ENCODE measurements at places on chromosomes 2 and 18.
A peak's percentile ranks its signal among the peaks of the same experiment; 100 is the strongest.

DNA sequence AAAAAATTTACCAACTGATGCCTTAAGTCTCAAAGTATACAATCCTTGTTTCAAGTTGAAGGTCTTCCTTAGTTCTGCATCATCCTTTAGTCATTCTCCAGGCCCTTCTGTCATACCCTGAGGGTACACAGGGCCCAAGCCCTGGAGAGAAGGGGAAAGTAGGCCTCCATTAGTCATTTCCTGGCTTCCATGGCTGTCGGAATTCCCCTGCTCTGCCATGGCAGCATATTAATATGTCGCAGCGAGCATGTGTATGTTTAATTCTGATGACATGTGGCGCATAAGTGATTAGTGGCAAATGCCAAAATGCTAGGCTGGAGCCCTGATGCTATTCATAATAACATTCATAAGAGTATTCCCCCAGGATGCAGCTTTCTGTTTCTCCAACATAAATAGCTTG lies 22.1 kb downstream of the GPR39 start:
- no peak for DNase-seq

DNA sequence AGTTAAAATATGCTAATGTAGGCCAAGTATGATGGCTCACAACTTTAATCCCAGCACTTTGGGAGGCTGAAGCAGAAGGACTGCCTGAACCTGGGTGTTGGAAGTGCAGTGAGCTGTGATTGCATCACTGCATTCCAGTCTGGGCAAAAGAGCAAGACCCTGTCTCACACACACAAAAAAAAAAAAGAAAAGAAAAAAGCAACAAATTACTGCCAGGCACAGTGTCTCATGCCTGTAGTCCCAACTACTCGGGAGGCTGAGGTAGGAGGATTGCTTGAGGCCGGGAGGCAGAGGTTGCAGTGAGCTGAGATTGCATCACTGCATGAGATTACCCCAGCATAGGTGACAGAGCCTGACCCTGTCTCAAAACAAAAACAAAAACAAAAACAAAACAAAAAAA lies 110.6 kb downstream of the PRELID3A start:
- DNase-seq = no peak

- no peak for DNase-seq
These were observed 80.4 kb downstream of the CELF4 start for GRCh38 chr18:37484983-37485834.

DNA sequence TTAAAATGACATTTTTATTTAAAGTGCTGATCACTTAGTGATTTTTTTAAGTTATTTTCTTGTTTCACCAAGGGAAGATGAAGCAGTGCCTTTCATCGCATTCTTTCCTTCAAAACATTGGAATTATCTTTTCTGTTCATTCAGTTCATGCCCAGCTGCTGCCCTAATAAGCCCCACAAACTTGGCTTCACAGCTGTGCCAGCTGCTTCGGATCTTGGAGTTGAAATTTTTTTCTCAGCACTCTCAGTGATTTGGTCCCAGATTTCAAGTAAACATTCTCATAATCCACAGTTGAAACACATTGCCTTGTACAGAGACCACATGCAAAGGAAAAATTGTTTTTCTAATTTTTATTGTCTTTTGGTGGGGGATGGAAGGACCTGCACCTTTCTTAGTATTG lies 353.3 kb upstream of the LRP1B start:
- DNase-seq = no peak

DNA sequence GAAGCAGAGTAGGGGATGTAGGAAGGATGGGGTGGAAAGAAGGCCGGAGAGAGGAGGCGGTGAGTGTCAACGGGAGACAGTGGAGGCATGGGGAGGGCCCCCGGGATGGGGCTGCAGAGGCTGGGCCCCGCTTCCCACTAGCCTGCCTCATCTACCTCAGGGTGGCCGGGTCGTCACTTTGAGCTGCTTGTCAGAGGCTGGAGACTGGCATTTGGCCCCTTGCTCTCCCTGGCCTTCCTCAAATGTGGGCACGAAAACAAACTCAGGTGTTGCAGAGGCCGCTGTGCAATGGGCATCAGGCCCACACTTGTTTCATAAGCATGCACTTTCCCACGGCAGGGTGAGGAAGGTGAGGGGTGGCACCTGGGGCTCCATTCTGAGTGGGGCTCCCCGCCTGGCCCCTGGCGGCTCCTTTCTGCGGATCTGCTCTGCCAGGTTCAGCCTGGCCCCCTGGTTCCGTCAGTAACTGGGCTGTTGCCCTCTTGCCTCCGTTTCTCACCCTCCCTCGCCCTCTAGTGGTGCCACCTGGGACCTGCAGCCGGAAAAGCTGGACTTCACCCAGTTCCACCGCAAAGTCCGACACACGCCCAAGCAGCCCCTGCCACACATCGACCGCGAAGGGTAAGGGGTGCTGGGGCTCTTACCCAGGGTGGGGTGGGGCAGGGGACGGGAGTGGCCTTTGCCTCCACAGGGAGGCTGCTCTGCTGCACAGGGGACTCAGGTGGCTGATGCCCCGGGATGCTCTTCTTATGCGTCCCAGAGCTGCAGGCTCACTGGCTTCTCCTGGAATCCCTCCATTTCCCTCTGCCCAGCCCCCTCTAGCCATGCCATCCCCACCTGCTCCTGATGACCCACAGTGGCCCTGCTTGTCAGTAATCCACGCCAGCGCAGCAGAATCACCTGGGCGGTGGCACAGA lies 125.4 kb downstream of the CTIF start:
- DNase-seq = no peak

DNA sequence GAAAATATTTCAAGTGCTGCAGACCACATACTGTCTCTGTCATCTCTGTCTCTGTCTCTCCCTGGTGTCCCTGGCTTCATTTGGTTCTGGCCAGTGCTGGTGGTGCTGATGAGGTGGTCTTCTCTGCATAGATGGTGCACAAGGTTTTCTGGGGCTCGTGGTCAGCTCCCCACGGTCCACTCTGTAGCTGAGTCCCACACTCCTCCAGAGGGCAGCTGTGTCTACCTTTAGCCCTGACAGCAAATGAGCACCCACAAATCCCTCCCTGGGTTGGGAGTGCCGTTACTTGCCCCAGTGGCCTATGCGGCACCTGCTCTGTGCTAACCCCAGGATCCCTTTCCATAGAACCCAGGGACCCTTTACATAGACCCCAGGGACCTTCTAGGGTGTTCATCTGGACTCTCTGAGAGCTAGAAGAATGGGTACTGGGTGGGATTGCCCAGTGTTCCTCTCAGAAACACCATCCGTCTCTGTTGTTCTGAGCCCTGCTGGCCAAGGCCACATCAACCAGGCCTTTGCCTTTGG lies 129.3 kb downstream of the CAPN13 start:
- no peak for DNase-seq

DNA sequence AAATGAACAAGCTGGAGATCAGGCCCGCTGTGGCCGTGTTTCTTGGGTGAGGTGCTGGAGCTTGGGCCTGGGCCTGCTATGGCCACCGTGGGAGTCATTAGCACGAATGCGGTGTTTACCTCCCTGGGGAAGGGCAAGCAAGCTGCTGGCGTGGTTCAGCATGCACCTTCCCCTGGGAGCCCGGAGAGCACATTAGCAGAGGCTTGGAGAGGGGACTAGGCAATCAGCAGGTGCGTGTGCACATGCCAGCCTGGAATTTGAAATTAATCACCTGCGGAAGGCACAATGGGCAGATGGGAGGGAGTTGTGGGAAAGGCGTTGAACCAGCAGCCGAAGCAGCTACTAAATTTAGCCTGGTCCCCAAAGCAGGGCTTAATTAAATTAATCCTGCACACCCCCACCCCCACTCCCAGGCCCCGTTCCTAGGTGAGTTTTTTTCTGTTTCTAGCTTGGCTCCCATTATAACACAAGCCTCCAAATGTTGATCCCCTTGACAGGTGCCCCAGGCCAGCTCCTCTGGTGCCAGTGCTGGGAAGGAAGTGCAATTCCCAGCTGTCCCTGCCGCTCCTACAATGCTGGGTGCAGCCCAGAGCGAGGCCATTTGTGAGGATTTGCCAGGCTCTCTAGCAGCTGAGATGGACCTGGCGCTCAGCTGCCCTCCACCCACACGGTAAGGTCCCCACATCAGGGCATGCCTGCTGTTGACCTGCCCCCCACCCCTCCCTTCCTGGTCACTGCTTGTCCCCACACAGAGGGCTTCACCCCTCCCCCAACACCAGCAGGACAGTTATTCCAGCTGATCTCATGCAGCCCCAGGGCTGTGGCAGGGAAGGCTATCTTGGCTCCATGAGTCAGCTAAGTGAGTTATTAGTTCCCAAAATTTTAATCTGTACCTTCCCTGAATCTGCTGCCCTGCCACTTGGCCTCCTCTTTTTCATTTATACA lies 115.0 kb downstream of the ZBTB7C start:
- DNase-seq = no peak

- DNase-seq = no peak
These were observed 2.8 kb downstream of the NTSR2 start for GRCh38 chr2:11667194-11667593.

- no peak for DNase-seq
These were observed 175.8 kb upstream of the HNRNPA3 start for GRCh38 chr2:177036747-177037146.

DNA sequence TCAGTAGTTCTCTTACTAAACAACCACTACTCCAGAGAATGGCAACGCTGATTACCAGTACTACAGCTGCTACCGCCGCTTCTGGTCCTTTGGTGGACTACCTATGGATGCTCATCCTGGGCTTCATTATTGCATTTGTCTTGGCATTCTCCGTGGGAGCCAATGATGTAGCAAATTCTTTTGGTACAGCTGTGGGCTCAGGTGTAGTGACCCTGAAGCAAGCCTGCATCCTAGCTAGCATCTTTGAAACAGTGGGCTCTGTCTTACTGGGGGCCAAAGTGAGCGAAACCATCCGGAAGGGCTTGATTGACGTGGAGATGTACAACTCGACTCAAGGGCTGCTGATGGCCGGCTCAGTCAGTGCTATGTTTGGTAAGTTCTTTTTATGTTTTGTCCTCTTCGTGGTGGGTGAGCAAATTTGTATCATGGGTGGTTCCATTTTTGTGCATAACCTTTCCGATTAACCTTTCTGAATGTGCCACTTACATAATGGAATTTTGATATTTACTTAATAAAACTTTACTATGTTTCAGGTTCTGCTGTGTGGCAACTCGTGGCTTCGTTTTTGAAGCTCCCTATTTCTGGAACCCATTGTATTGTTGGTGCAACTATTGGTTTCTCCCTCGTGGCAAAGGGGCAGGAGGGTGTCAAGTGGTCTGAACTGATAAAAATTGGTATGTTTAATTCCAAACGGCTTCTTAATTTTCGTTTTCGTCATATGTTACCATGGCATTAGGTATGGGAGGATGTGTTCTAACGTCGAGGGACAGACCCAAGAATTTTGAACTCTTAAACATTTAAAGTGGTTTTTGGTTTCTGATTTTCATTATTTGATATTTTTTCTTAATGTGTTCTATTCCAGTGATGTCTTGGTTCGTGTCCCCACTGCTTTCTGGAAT lies 1.3 kb downstream of the SLC20A1 start:
- no peak for DNase-seq

- DNase-seq = no peak
These were observed 473.3 kb upstream of the HS6ST1 start for GRCh38 chr2:128791985-128792320.

DNA sequence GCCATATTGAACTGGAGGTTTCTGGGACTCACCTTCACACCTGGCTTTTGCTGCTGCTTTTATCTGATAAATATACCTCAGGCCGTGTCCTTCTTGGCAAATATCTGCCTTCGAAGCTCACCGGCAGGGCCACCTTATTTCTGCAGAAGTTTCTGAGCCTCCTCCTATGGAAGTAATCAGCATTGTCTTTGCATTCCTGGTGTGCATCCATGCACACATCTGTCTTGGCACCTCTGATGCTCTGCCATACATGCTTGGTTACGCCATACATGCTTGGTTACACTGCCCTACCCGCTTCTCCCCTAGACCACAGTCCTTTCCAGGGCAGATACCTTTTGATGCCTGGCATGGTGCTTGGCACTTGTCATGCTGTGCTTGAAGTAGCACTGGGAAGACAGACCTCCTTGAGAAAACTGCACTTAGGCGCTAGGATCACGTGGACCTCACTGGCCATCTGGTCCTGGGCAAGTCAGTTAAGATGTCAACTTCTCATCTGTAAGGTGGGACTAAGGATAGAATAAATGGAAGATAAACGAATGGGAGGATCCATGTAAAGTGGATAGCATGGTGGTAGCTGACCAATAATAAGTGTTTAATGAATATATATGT lies 66.8 kb downstream of the ZNF236 start:
- no peak for DNase-seq

GRCh38 chr2:58155160-58155778 lies 85.9 kb downstream of the FANCL start:
- no peak for DNase-seq

DNA sequence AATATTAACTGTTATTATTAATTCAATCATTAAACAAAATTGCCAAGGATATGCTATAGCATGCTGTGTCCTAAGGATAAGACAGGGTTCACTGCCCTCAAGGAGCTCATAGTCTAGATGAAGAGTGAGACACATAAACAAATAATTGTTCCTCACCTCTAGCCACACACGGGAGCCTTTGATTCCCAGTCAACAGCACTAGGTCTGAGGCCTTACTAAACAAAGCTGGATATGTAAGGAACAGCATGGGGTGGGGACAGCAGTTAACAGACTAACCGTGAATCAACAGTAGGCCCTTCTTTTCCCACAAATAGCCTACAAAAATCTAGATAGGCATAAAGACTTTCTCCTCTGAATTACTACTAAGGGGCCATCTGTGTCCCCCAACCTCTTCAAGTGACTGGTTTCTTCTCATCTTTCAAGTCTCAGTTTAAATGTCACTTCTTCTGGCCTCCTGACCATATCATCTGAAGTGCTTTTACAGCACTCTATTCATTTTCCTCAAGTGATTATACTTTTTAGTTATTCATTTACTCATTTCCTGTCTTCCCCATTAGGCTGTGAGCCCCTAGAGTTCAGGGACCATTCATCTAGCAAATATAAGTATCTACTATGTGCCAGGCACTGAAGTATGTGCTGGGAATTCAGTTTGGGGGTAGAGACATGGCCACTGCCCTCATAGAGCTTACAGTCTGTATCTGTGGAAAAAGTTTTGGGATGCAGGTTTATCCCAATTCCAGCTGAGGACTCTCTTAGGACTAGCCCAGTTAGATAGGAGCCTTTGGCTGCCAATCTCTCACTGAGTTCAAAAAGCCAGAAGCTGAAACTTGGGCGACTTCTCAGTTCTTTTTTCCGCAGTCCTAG lies 29.9 kb upstream of the IHH start:
- no peak for DNase-seq

- DNase-seq = no peak
These were observed 63.2 kb downstream of the ADI1 start for GRCh38 chr2:3456125-3456524.

- DNase-seq = no peak
These were observed 243.9 kb downstream of the PRKCE start for GRCh38 chr2:45895241-45895861.

DNA sequence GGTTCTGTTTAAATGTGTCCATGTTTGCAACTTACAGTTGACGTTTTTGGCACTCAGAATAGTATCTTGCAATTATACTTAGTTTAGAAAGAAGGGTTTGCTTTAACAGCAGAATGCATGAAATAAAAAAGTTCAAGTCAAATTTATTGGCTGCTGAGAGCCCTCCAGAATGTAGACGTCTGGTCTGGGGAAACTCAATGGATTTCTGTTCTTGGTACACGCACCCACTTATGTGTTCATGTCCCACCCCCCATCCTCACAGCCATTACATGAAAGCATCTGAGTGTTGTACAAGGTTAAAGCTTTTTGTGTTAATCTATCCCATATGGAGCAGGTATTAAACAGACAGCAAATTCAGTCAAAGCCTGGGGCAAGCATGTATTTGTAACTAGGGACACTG lies 219.5 kb downstream of the SOX11 start:
- no peak for DNase-seq

GRCh38 chr2:143261986-143262385 lies 132.8 kb downstream of the ARHGAP15 start:
- peak; percentile 56 for DNase-seq

All from SIG-M5 (cell line).